ENCODE measurements at places on chromosomes 7 and 10.

DNA sequence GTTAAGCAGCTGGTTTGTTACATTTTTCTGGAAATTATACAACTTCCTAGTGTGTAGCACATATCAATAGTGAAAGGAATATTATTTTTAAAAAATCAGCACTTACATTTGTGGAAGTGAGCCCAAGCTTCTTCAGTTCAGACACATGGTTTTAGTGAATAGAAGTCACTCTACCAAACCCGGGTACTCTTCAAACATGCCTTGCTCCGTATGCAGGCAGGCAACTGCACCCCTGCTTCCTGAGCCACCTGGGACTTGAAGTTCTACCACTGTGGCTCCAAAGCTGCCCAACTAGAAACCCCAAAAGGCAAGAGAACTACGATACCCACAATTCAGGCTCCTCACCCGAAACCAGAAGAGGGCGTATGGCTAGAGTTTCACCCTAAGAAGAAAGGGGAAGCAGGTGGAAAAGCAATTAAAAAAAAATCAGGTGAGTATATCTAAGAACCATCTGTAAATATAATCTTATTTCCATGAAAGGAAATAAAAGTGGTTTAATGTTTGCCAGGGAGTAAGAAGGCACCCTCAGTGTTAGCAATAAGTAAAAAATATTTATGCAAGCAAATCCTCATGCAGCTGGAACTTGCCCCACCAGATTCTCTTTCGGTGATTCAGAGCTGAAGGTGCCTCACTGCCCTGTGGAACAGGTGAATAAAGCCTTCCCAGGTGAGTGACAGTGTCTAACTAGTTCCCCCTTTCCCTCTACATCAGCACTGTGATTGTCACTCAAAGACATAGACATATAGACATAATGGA is at the start of gene MACC1:
Gene MACC1, minus strand, starts transcription at position 192 of the 756 bp plus-strand sequence. CDS start 55,522 bp downstream, outside the sequence.
- DNase-seq: peak; percentile 11

GRCh38 chr10:20181434-20181833 is 365.2 kb downstream of the PLXDC2 start:
- DNase-seq: no peak

- DNase-seq: no peak
Observed at GRCh38 chr7:134522601-134523000, 4.8 kb upstream of the AKR1B10 start.

- no peak for DNase-seq
Observed at GRCh38 chr10:112512294-112512693, 65.3 kb downstream of the VTI1A start.

DNA sequence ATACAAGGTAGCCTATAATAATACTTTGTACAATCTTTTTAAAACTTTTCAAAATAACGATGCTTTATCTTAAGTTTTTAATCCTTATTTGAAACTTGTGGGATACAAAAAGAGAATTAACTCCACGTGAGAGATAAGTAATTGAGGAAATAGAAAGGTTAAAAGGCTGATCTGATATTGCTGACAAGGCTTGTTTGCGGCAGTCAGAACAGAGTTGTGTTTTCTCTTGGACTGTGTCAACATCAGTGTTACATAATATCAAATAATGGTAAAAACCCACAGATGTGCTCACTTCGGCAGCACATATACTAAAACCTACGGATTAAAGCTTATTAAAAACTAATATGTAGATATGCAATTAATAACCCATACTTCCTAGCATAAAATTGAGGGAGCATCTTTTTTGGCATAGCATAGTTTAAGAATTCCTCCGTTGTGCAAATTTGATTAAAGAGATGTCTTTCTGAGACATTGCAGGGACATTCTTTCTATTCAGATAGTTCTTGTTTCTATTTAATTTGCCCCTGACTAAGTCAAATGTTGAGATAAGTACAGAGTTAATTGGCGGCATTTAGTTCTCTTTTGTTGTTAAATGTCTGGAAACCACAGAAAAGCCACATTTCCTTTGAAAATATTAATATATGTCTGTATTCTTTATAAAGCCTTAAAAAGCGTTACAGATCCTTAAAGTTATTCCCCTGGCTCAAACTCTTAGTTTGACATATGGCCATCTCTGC is 63.3 kb downstream of the FAM185A start:
- no peak for DNase-seq

DNA sequence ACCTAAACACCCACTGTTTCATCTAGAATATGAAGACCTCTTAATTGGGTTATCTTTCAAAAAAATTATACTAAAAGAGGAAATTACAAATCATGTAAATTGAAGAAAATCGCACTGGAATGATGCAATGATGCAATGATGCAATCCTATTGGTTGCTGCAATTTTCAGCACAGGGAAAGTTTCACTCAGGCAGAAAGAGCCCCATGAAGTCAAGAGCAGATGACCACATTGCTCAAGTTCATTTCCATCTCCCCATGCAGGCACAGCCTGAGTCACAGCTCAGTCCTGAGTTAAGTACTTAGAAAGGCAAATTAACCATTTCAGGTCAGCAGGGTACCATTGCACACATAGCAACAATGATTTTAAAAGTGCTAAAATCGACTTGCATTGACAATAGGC is 180.3 kb upstream of the MYO3A start:
- no peak for DNase-seq

GRCh38 chr7:127879942-127880341 is 151.3 kb downstream of the LRRC4 start:
- no peak for DNase-seq

GRCh38 chr10:121281576-121281975 is 316.7 kb downstream of the FGFR2 start:
- no peak for DNase-seq
